ENCODE measurements at places on chromosomes 2 and 18.

DNA sequence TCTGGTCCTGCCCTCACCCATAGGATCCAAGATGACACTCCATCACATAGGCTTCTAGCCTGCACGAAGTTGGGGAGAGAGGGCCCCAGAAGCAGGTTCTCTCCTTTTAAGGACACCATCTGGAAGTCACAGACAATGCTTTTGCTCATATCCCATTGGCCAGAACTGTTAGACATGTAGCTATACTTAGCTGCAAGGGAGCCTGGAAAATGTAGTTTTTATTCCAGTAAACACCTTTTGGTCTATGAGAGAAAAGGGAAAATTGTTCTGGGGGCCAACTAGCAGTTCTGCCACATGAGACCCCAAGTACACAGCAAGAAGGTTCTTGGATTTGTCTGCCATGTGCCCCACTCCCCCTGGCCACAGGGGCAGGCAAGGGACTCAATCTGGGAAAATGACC is 206.1 kb downstream of the ZFP36L2 start:
- no peak for DNase-seq

- DNase-seq: no peak
These were observed 33.5 kb downstream of the RMND5A start for GRCh38 chr2:86753606-86754005.

- no peak for DNase-seq
These were observed 307.1 kb upstream of the PIK3C3 start for GRCh38 chr18:41647914-41648313.

DNA sequence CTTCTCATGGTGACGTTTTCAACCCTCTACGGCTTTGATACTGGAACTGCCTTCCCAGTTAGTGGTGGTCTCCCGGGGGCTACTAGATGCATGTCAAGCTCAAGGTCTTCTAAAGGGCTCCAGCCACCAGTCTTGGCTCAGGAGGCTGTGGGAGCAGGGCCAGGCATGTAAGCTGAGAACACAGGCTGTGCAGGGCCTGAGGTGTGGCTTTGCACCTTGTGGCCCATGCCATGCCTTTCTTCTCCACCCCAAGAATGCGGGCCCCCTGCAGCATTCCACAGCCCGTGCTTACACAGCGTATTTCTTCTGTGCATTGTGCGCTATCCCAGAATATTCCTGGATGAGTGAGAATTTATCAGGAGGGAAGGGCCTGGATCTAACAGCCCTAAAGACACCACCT is 144.9 kb downstream of the SEPTIN10 start:
- DNase-seq: no peak

GRCh38 chr2:74206180-74206688 is 7.8 kb downstream of the MTHFD2 start:
- peak; percentile 74 for DNase-seq

DNA sequence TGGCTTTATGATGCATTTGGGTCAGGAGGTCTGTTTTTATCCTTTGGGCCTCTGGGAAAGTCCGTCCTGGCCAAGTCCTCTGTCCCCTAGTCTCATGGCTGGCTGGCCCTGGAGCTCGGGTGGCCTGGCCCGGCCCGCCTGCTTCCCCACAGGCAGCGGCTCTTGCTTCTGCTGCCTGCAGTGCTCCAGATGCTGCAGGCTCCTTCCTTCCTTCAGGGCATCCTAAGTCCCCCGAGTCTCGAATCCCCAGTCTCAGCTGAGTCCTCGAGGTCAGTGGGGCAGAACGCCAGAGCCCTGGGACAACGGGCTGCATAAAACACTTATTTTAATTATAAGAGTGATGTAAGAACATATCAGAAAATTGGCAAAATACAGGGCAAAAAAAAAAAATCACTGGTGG is 71.2 kb downstream of the HPCAL1 start:
- no peak for DNase-seq

DNA sequence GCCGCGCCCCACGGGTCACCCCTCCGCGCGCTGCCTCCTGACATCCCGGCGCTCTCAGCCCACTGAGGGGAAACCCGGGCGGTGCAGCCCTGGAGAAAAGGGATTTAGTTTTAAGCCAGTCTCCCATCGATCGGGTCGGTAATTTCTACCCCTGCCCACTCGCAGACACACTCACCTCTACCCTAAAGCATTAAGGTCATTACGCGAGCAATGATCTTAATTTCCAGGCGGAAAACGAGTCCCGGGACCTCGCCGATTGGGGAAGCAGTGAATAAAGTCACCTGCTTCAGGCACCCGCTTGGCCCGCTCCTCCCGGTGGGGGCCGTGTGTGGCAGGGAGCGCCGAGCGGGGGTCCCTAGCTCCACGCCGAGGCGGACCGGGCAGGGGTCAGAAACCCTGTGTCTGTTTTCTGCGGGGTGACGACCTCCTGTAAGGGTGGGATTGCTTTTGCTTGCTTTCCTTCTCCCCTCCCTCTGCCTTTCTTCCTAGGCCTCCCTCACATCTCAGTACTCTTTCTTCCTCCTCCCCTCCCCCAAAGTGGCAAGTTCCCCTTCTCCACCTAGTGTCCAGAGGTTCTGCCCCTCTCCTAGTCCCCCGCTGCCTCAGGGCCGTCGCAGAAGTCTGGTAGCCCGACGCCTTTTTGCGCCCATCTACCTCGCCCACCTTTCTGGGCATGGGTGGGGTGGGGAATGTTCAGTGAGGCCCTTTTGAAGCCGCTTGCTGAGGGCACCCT is 142.6 kb downstream of the MEIS1 start:
- DNase-seq: no peak

GRCh38 chr2:147100406-147101035 is 744.3 kb upstream of the ACVR2A start:
- DNase-seq: no peak

- no peak for DNase-seq
These were observed 258.1 kb downstream of the GBX2 start for GRCh38 chr2:235910067-235910466.

DNA sequence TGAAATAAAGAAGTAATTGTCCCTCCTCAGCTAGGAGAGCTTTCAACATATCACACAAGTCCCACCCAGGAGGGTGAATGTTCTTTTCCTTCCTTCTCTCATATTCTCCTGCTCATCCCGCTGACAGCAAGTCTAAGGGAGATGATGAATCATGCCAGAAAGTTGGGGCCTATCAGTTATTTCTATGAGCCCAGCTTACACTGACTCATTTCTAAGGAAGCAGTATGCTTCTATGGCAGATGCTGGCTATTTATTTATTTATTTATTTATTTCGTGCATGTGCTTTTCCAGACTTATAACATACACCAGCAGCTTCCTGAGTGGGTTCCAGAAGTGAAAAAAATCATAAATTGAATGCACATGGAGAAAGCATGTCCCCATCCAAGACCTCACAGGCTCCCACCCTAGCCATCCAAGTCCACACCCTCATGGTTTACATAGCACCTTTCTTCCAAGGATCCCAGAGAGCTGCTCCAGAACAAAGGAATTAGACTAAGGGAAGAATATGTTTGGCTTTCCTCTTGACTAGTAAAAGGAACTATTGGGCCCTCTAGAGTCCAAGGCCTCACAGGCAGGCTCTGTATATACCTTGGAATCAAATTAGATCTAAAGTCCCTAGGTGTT is 1074.2 kb upstream of the ZEB2 start:
- DNase-seq: no peak

DNA sequence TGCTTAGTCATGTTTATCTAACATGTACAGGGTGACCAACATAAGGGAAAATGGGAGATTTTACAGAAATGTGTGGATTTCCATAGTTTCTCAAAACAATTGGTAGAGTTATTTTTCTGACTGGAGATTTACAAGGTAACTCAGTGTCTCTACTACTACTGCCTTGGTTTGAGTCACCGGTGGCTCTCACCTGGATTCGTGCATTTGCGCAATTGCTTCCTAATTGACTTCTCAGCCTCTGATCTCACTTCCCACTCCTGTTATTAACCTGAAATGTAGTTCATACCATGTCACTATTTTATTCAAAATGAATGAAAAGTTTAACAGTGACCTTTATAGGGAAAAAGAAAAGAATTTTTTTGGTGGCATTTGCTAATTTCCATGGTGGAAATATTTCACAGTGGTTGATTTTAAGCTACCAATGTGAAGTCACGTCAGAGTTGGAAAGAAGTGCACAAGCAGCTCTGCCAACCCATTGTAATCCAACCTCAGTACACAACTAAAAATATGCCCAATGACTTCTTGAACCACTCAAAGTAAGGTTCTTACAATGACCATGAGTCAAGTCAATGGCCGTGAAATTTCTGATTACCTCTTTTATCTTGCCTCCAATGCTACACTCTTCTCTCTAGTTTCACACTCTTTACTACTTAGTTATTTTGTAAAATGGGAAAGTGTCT is 94.0 kb downstream of the NYAP2 start:
- DNase-seq: no peak

GRCh38 chr2:226398580-226398979 is 401.0 kb downstream of the IRS1 start:
- DNase-seq: no peak

- DNase-seq: no peak
These were observed 532.1 kb downstream of the FBXO15 start for GRCh38 chr18:73615506-73615905.

GRCh38 chr18:5393779-5394178 is 98.3 kb upstream of the ZBTB14 start:
- DNase-seq: no peak

- no peak for DNase-seq
These were observed 15.1 kb downstream of the PXDN start for GRCh38 chr2:1729242-1729641.

GRCh38 chr2:160651416-160652200 is 158.0 kb upstream of the RBMS1 start:
- no peak for DNase-seq

DNA sequence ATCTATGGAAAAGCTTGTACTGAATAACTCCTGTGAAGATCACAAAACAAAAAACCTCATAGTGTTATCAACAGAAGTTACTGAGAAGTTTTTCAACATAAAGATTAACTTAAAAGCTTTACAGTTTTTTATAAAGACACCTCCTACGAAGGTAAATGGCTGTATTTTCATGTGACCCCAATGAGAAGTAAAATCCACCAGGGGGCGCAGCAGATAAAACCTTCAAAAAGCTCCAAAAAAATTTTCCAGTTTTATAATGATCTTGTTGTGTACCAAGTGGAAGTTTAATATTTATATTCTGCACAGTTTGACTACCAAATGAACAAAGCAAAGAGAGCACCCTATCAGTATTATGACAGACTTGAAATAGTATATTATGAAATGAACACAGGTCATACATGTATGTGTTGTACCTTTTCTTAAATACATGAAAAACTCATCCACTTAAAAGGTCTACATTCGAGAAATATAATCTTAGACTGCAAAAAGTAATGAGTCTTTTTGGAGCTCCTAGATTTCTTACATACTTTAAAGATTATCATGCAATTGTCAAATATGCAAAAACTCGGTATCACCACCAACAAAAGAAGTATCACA is 38.5 kb downstream of the PNO1 start:
- DNase-seq: peak; percentile 53

DNA sequence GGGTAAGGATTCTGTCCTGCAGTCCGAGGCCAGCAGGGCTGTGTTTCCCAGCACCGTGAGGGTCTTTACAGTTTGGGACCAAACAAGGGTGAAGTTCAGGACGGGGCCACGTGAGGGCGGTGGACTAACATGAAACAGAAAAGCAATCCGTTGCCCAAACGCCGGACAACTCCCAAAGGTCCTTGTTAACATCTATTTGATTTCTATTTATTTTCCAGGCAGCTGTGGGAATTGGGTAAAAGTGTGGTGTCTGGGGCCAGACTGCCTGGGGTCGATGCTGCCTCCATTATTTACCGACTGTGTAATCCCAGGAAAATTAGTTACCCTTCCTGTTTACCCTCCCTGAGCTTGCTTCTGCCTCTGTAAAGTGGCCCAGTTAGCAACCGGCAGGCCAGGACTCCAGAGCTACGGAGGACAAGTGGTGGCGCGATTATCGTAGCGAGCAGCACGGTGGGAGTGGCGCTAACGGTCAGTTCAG is 66.3 kb upstream of the TCF7L1 start:
- DNase-seq: peak; percentile 7

- DNase-seq: no peak
These were observed 60.0 kb downstream of the MYO1B start for GRCh38 chr2:191304939-191305875.

DNA sequence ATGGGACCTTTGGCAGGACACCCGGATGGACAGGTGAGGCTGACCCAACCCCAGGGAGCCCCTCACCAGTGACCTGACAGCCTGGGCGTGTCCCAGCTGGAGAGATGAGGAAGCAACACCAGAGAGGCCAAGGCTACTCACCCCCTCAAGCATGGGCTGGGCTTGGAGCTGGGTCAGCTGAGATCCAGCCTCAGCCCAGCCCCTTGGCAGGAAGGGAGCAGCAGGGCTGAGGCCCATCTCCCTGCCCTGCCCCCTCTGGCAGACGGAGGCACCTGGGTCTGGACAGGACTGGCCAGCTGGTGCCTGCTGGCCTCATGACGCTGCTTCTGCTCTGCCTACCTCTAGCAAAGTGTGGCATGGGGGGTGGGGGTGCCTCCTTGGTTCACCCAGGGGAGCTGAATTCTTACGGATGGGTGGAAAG is 37.8 kb downstream of the HS6ST1 start:
- DNase-seq: no peak

- no peak for DNase-seq
These were observed 238.5 kb downstream of the MTX2 start for GRCh38 chr2:176507786-176508185.

DNA sequence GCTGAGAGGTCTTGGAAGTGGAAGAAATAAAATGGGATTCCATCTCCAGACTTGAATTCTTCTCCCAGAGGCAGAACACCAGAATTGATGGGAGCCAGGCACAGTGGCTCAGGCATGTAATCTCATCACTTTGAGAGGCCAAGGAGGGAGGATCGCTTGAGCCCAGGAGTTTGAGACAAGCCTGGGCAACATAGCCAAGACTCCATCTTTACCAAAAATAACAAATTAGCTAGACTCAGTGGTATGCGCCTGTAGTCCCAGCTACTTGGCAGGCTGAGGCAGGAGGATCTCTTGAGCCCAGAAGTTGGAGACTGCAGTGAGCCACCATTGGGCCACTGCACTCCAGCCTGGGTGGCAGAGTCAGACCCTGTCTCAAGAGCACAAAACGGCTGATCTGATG is 144.3 kb downstream of the C1D start:
- DNase-seq: no peak

- DNase-seq: no peak
These were observed 757 bp downstream of the HDHD2 start for GRCh38 chr18:47149457-47150028.

- no peak for DNase-seq
These were observed 14.9 kb upstream of the CYP26B1 start for GRCh38 chr2:72162574-72162973.

- no peak for DNase-seq
These were observed 48.5 kb upstream of the EPC2 start for GRCh38 chr2:148596018-148596417.

GRCh38 chr2:69781321-69782248 is 39.7 kb downstream of the ANXA4 start:
- no peak for DNase-seq

GRCh38 chr18:74861154-74861553 is 263.5 kb downstream of the ZNF407 start:
- no peak for DNase-seq

- no peak for DNase-seq
These were observed 39.5 kb downstream of the TGOLN2 start for GRCh38 chr2:85288244-85288725.

- DNase-seq: no peak
These were observed 24.5 kb downstream of the SIGLEC15 start for GRCh38 chr18:45850021-45850420.

- DNase-seq: no peak
These were observed 196.7 kb upstream of the SIX2 start for GRCh38 chr2:45205985-45206384.
